ENCODE measurements at places on chromosomes 2 and 18.
A peak's percentile ranks its signal among the peaks of the same experiment; 100 is the strongest.

GRCh38 chr2:216507220-216508160 lies 8.8 kb downstream of the RPL37A start:
- no peak for DNase-seq

DNA sequence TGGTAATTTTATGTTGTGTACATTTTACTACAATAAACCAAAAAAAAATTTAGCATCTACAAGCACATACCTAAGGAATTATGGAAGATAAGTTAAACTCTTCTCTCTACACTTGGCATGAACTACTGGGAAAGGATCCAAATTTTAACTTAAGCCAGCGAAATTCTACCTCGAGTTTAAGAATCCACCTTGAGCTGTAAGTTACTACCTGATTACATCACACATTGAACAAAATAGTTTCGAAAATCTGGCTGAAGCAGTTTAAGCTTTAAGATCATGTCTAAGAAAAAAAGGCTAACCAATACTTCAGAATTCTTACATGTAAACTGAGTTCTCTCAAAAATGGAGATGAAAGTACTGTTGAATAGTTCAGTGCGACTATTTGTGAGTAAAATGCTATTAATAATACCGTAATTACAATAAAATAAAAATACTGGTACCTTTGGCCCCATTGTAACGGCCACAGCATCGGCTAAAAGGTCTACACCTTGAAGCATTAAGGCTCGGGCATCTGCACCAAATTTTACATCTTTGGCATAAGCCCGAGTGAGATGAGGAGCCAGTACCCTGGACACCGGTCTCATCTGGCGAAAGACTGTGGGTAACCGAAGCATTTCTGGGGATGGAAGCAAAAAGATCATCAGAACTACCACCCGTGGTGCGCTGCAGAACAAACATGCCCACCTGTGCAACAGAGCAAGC lies 1.3 kb downstream of the HSPD1 start:
- no peak for DNase-seq

- DNase-seq, result no peak
These were observed 2.1 kb downstream of the PUM2 start for GRCh38 chr2:20348542-20348941.

GRCh38 chr2:203811491-203812221 lies 55.9 kb upstream of the CTLA4 start:
- DNase-seq, result peak; percentile 78

GRCh38 chr2:176642074-176642473 lies 372.8 kb downstream of the MTX2 start:
- no peak for DNase-seq

DNA sequence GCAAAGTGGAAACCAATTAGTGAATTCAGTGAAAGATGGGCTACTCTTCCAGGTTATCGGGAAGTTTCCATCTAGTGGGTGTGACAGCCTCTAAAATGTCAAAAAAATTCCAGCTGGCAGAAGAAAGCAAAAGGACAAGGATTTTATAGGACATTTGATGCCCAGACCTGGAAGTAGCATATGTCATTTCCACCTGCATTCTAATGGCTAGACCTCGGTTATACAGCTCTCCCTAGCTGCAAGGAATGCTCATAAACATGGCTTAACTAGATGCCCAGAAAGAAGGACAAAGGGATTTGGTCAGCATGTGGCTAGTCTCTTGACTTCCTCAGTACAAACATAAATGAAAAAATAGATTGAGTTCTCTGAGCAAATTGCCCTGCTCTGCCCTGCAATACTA lies 215.4 kb downstream of the NYAP2 start:
- no peak for DNase-seq

DNA sequence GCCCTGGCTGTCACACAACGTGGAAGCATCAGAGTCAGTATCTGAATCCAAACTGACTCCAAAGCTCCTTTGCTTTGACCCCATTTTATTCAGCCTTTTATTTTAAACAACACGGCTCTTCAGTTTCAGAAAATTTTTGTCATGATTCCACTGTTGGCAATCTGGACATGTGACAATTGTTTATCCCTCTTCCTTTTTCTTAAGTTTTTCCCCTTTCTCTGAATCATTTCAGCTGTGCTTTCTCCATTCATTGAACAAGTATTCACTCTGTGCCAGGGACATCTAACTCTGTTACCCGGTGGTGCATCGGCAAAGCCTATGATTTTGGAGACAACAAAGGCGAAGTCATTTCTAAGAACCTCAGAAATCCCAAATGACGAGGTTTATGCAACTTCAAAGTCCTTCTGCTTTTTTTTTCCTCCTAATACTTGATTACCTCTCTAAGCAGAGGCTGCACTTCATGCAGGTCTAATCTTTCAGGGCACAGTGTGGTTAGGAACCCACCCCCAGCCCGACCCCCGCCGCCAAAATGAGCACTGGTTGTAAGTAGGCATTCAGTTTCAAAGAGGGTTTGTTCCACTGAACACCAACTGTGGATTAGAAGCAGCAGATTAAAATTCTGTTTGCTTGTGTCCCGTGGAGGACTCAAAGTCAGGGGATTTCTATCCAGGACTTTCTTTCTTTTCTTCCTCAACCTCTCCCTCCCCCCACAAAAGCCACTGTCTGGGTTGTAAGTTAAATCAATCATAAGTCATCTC lies 18.6 kb downstream of the ST6GAL2 start:
- DNase-seq, result no peak

- no peak for DNase-seq
These were observed 168.7 kb downstream of the UBE2E3 start for GRCh38 chr2:181149056-181149455.

DNA sequence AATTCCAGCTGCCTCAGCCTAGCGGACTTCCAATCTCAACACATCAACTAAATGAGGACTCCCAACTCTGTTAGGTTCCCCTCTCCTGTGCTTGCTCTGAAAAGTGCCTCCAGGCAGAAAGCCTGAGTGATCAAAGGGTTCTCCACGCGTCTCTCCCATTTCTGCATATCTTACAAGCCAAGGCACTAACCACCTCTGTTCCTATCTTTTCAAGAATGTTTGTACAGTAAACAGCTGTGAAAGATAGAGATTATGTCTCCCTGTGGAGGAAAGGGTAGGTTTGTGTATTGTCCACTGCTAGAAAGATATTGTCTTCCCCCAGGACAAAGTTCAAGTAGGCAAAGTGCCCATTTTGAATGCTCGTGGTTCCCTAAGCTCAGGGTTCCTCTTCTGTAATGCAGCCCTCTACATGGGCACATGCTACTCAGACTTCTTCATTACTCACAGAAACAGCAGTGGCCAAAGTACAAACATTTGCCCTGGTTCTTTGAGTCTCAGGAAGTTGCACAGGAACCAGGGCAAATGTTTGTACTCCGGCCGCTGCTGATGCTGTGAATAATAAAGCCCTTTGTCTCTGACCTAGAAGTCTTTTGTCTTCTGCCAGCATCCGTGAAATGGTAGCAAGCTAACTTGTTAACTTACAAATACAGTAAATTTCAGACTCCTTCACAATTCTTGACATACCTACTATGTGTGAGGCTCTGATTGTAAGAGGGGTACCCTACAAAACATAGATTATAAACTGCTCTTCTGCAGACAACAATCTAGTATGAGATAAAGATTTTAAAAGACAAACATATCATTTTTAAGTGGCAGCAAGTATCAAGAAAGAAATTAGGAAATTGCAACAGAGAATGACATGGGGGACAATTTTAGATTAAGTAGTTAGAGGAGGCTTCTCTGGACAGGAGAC lies 44.5 kb downstream of the PKDCC start:
- DNase-seq, result no peak

DNA sequence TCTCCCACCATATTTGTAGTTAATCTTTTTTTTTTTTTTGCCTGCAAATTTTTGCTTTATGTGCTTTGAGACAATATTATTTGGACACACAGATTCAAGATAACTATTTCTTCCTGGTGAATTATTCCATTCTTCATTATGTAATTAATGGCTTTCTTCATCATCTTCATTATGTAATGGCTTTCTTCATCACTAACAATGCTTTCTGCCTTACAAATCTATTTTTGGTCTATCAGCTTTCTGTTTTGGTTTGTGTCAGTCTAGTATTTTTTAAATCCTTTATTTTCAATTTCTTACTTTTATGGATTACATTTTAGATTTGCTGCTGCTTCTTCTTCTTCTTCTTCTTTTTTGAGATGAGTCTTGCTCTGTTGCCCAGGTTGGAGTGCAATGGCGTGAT lies 60.5 kb downstream of the MSH6 start:
- DNase-seq, result no peak

GRCh38 chr2:135121016-135121657 lies 69.0 kb downstream of the RAB3GAP1 start:
- DNase-seq, result no peak

DNA sequence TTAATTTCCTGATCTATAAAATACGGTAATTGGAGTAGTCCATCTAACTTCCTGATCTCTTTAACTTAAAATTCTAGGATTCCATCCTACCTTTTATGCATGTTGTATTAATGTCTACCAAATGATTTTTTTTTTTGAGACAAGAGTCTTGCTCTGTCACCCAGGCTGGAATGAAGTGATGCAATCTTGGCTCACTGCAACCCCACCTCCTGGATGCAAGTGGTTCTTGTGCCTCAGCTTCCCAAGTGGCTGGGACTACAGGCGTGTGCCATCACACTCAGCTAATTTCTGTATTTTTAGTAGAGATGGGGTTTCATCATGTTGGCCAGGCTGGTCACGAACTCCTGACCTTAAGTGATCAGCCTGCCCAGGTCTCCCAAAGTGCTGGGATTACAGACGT lies 47.8 kb downstream of the CFAP36 start:
- DNase-seq, result no peak

DNA sequence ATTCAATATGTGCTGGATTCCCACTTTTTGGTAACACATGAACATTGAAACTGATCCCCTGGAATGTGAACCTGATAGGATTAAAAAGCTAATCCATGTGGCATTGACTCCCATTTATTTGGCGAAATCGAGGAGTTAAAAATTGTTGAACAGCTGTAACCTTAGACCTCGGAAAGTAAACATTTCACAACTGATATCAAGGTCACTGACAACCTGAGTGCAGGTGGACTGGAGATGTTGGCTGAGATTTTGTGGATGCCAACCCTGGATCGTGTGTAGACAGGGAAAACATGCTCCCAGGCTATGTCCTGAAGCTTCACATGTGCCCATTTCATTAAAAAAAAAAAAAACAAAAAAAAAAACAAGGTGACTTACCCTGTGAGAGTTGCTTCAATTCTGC lies 204.8 kb downstream of the SETBP1 start:
- DNase-seq, result no peak

GRCh38 chr2:163213661-163214081 lies 375.1 kb upstream of the KCNH7 start:
- no peak for DNase-seq

GRCh38 chr2:135931776-135932443 lies 53.5 kb downstream of the DARS1 start:
- DNase-seq, result no peak
